OCI-LY7 (cell line): ENCODE measurements at places on chromosomes 7 and 10.

DNA sequence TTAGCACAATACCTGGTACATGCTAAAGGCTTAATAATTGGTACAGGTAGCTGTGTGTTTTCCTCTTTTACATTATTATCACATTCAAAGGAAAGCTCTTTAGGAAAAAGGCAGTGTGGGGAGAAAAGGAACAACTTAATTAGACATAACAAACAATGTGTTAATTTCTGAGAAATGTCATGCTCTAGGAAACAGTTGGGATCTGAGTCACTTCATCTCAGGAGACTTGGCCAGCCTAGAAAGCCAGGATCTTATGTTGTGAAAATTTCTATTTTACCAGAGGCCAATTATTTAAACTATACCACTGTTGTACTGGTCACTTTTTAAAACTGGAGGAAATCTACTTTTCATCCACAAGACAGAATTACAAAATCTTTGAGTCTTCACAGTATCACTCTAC, 39.6 kb downstream of the ARMH3 start:
- no peak for DNase-seq

DNA sequence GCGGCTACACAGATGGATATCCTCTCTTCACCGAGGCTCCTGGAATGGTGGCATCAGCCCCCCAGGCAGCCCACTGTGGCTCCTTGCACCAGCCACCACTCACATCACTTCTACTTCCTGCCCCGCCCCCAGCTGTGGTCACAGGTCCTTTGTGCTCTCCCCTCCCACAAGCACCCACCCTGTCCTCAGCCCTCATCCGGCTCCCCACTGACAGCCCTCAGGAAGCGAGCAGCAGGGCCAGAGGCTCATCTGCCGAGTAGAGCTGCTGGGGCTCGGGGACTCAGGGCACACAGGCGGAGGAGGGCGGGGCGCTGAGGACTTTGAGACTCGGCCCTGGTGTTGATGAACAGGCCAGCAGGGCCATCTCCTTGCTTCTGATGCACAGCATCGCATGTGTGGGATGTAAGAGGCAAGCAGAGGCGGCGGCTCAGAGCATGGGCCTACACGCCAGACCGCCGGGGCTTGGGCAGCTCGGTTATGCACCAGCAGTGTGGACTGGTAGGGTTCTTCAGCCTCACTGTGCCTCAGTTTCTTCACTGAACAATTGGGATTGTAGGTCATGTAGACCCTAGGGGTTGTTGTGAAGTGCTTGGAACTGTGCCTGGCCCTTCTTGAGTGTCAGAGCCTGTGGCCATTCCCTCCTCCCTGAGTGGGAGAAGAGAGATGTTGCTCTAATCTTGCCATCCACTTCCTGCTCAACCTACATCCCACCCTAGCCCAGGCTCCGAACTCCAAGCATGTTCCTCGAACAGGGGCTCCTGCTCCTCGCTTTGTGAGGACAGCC, at the start of gene PRF1:
Gene PRF1, minus strand, starts transcription at position 77 of the 784 bp plus-strand sequence. CDS start 1,839 bp downstream, outside the sequence.
- DNase-seq: peak; percentile 59

GRCh38 chr10:14039968-14040668, 290.6 kb downstream of the FRMD4A start:
- DNase-seq: no peak

- DNase-seq: no peak
Measured at GRCh38 chr7:1883031-1883761, 213.1 kb downstream of the ELFN1 start.

DNA sequence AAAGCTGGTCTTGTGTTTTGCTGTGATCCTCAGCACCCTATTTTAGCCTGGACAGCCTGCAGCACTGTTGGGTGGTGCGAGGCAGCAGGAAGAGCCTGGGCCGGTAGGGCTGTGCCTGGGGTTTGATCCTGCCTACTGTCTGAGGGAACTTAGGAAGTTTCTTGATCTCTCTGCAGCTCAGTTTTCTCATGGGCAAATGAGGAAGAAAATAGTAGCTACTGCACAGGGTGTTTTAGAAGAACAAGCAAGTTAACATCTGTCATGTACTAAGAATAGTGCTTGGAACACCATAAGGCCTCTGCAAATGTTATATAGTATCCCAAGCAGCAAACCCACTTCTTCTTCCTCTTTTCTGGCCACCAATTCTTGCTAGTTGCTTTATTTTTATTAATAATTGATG, 12.0 kb upstream of the AGR2 start:
- no peak for DNase-seq

DNA sequence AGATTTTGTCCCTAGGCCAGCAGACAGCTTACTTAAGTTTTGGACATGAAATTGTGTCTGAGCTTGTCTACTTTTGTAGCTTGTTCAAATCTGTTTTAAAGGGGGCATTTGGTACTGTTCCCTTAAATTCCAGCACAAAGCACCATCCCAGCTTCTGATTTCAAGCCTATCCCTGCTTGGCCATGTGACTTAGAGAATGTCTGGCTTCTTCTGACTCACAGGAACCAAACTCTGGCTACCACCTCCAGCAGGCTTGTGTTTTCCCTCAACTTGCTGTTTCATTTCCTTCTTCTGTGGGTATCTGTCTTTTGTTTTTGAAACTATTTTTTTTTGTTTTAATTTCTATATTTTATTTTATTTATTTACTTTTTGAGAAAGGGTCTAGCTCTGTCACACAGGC, 97.9 kb upstream of the FZD8 start:
- no peak for DNase-seq

- DNase-seq: no peak
Measured at GRCh38 chr10:129759214-129760002, 204.7 kb downstream of the EBF3 start.

GRCh38 chr10:48309711-48310226, 3.3 kb downstream of the MAPK8 start:
- DNase-seq: peak; percentile 27

GRCh38 chr10:133142523-133143199, 17.4 kb upstream of the KNDC1 start:
- DNase-seq: no peak

DNA sequence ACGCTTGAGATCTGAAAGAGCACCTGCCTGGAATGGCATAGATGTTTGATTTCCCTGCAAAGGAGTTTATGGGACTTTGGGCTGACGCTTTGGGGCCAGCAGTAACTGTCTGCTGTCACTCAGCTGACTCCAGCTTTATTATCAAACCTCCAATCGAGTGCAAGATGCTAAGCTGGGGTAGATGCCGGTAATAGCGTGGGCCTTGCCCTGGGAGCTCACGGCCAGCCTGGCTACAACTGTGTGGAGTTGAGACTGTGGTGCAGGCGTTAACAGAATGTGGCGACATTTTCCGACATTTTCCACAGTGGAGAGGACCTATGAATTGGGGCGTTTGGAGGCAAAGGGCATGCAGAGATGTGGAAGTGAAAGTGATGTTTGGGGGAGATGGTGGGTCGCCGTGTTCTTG, 1.3 kb downstream of the CHST12 start:
- peak; percentile 37 for DNase-seq

DNA sequence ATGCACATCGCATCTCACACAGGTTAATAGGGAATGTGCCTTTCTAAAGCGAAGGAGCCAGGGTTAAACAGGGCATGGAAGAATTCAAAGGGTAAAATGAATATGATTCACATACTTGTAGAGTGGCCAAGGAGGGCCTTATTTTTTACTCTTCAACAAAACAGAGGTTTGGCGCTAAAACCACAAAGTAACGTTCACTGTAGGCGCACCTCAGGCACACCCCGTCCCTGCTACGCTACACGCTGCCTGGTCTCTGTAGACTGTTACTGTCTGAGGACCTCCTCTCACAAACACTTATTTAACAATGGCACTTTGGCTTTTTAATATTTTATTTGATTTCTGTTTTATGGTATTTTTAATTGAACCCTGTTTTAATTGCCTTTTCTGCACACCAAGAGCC, 462.1 kb upstream of the GALNT17 start:
- DNase-seq: no peak

- DNase-seq: no peak
Measured at GRCh38 chr10:19958787-19959186, 142.6 kb downstream of the PLXDC2 start.

DNA sequence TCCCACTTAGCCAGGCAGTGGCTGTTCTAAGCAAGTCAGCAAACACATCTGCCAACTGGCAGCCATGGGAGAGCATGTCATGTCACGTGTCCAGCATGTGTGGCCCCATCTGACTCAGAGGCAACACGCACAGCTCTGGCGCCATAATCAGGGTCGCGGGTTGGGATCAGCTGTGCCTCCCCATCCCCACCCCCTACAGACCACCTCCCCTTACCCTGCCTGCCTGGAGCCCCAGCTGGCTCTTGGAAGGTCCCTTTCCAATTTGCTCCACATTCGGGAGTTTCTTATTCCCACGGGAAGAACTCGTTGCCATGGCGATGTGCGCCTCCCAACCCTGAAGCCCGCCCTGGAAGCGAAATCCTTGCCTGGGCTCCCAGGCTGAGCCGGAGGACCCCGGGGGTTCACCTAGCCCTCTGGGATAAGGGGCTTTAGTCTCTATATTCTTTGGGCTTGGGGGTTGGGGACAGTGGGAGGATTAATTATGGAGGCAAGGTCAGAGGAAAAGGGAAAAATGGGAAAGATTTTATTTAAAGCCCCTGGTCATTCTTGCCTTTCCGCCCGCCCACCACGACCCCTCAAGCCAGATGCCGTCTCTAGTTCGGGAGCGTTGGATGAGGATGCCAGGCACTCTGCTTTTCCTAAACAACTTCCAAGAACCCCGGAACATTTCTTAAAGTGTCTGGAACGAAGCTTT, 283.7 kb downstream of the ZEB1 start:
- no peak for DNase-seq

- DNase-seq: no peak
Measured at GRCh38 chr10:95278061-95278988, 12.5 kb downstream of the PDLIM1 start.

DNA sequence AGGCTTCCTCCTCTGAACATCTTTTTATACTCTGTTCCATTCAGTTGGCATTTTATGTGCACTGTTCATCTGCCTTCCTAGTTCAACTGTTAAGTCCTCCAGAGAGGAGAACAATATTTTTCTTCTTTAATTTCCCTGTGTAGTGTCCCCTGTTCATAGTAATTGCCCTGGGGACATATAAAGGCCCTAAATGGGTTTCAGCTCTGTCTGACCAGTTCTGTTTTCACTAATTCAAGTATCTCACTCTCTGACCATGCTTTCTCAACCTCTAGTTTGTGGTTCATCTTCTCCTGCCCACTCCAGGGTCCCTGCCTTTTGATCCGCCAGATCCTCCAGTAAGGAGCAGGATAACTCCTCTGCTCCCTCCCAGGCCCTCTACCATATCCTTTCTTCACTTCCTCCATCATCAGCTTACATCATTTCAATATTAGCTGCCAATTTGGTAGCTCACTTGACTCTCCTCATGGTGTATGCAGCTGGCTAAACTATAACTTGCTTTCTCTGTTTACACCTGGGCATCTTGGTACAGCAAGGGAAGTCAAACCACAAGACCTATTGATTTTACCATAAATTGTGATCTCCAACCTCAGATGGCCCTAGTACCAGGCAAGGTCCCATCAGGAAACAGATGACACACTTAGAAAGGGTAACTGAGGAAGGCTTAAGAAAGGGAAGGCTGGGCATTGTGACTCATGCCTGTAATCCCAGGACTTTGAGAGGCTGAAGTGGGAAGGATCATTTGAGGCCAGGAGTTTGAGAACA, 17.7 kb upstream of the C10orf67 start:
- no peak for DNase-seq

- no peak for DNase-seq
Measured at GRCh38 chr7:117808341-117808757, 64.9 kb downstream of the CTTNBP2 start.

GRCh38 chr7:139294241-139294640, 46.9 kb upstream of the FMC1 start:
- no peak for DNase-seq

- DNase-seq: no peak
Measured at GRCh38 chr10:16967866-16968415, 150.7 kb upstream of the RSU1 start.

GRCh38 chr10:132832186-132832969, 46.4 kb upstream of the NKX6-2 start:
- no peak for DNase-seq

DNA sequence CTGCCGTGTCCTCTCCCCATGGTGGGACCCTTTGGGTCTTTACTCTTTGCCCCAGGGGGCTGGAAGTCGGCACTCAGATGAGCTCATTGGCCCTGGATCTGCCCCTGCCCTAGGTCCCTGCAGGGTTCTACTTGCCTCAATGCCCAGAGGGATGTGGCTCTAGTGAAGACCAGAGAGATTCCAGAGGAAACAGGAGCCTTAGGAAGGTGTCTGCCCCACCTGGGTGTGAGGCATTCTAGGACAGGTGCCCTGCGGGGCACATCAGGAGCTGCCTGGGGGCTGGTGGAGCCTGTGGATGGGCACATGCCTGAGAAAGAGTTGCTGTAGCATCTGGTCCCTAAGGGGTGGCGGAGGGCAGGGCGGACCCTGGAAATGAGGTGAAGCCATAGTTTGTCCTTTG, 128.6 kb downstream of the ADCY1 start:
- DNase-seq: no peak

GRCh38 chr10:24727786-24728185, 4.1 kb upstream of the ARHGAP21 start:
- no peak for DNase-seq

DNA sequence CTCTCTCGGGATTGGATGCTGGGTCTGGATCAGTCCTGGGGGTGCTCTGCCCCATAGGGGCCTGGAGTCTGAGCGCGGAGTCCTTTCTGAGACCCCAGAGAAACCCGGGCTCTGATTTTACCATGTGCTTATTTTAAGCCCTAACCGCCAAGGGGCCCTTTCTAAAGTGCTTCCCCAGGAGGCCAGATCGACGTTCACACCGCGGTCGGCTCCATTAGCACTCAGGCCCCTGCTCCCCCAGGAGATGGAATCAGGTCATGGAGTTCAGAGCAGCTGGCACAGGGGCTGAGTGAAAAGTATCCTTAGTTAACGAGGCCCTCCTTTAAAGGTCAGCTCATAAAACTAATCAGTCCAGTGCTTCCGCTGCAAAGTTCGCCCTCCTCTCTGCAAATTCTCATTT, 159.4 kb upstream of the COBL start:
- no peak for DNase-seq

- no peak for DNase-seq
Measured at GRCh38 chr7:128311013-128311412, 32.7 kb downstream of the RBM28 start.

- DNase-seq: no peak
Measured at GRCh38 chr10:73465978-73466726, 29.7 kb downstream of the PPP3CB start.

- DNase-seq: no peak
Measured at GRCh38 chr7:155295511-155295910, 2.2 kb upstream of the INSIG1 start.
